Cortex of kidney (tissue), 1 donor: ENCODE measurements at places on chromosomes 2 and 18.

DNA sequence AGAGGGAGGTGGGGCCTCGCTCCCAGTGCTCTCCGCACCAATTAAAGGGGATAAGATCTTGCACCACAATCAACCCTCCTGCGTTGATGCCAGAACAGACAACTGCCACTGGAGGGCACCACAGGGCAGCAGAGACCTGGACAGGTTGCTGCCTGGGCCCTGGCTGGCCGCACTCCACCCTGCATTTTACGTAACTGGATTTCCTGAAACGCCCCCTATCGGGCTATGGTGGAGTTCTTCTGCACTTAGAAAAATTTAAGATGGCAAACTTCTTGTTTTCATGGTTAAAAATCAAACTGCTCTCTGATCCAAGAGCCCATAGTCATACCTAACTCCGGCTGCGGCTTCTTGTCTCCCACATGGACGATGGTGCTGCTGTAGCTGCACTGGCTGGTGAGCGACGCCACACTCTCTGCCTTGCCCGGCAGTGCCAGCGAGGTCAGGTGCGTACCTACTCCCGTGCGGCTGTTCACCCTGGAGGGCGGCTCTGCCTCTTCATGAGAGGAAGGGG, 16.8 kb upstream of the HES6 start:
- DNase-seq, result no peak

DNA sequence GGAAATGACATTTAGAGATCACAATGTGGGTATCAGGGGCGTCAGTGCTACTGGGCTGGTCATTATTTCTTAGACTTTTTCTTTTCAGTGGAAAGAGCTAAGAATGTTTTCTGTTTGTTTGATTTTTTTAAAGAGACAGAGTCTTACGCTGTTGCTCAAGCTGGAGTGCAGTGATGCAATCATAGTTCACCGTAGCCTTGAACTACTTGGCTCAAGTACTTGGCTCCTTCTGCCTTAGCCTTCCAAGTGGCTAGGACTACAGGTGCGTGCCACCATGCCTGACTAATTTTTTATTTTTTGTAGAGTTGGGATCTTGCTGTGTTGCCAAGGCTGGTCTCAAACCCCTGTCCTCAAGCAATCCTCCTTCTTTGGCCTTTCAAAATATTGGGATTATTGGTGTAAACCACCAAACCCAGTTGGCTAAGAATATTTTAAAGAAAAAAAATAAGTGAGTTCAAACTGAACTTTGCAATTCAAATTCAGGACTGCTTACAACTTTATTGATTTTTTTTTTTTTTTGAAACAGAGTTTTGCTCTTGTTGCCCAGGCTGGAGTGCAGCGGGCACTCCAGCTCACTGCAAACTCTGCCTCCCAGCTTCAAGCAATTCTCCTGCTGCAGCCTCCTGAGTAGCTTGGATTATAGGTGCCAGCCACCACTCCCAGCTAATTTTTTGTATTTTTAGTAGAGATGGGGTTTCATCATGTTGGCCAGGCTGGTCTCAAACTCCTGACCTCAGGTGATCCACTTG, 154.2 kb downstream of the MIB1 start:
- no peak for DNase-seq

- DNase-seq, result no peak
Measured at GRCh38 chr18:70489986-70490933, 201.4 kb downstream of the SOCS6 start.

GRCh38 chr18:21257386-21257785, 15.4 kb downstream of the GREB1L start:
- DNase-seq, result no peak

- no peak for DNase-seq
Measured at GRCh38 chr2:111162718-111163331, 42.1 kb downstream of the BCL2L11 start.

DNA sequence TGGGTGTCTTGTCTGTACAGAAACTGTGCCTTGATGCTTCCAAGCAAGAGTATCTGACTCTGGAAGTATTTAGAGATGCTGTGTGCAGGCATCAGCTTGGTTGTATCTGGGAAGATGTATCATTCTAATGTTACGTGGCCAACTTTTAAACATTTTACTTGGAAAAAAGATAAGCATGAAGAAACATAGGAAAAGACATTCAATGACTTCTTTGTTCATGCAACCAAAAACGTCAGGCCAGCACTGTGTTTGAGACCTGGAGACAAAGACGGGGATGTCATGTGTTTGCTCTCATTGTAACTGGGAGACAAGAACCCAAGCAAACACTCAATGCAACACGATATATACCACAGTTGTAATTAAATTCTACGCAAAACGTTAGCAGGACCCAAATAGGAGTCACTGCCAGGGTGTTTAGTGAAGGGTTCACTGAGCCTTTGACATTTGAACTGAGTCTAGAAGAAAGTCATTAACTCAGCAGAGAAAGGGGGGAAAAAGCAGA, 8.9 kb upstream of the SESTD1 start:
- DNase-seq, result no peak

DNA sequence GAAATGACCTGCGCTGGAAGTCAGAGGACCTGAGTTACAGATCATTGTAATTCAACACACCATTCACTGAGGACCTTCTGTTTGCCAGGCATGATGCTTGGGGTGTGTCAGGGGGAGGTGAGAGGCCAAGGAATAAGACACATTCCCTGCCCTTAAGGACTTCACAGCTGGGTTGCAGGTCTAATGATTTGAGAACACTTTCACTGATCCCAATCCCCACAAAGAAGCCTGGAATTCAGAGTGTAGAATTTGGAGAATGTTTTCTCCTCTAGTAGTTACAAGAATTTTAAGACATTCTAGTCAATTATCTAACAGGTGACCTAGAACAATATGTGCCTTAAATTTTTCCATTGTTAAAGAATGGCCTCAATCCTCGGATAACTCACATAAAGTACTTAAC, 322.4 kb downstream of the TNS1 start:
- no peak for DNase-seq

DNA sequence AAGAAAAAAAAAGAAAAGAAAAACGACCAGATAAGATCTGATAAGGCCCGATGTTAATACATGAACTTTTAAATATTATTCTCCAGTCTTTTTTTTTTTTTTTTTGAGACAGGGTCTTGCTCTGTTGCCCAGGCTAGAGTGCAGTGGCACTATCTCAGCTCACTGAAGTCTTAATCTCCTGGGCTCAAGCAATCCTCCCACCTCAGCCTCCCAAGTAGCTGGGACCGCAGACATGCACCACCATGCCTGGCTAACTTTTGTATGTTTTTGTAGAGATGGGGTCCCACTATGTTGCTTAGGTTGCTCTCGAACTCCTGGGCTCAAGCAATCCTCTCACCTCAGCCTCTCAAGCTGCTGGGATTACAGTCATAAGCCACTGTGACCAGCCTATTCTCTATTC, 1.6 kb downstream of the ABCG5 start:
- no peak for DNase-seq

GRCh38 chr2:97844311-97844859, 131.0 kb downstream of the ZAP70 start:
- no peak for DNase-seq

DNA sequence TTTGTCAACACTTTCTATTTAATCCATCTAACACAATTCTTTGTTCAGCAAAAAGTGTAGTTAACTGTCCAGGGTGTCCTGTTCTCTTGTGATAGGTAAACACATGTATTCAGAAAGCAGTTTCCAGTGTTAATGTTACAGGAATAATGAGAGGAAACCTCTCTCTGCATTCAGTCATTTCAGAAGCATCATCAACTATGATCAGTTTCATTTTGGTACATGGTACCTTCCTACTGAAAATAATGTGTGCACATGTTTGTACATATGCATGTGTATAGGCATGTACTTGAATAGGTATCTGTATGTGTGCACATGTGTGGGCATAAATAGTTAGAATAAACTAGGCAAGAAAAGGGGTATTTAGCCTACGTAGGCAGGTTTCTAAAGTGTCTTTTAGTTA, 16.6 kb downstream of the EFEMP1 start:
- no peak for DNase-seq

DNA sequence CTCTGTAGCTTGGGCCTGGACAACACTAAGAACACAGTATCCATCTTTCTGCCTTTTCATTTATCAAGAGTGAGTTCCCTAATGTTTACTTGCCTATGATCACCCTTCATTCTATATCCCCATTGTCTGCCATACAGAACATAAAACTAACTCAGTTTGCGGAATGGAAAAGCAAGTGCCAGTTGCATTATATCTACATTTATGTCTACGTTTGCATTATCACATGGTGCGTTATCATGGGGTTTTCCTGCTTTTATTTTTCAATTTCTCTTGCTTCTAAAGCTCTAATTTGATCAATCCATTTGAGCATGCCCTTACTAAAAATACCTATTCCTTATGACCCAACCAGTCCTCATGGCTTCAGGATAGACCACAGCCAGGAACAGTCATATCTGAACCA, 421.6 kb upstream of the VWC2L start:
- no peak for DNase-seq

DNA sequence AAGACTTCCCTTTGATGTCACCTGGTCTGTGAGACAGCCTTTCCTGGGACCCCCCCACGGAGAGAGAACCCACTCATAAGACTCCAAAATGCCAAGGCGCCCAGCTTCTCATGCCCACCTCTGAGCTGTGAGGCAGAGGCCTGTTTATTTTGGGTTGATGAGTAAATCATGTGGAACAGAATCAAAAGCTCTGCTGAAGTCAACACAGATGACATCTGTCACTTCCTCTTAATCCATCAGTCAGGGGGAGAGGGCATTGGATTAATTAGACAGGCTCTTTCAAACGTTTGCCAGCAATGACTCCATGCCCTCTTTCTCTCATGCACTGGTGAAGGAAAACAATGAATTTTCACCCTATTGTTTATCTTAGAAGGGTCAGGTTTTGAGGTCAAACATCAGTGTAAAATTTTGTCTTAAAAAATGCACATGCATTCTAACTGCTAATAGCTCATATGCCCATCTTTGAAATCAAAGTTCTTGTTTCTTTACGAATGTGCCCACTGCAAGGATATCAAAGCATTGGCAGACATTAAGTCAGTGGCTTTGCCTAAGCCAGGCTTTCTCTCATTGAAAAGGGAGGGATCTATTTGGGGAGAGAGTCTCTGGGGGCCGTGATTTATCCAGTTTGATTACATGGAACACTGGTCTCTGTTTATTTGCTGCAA, 184.1 kb downstream of the ACKR3 start:
- DNase-seq, result no peak

- no peak for DNase-seq
Measured at GRCh38 chr2:16663121-16663905, 2.3 kb downstream of the CYRIA start.

GRCh38 chr2:176114120-176114929, 2.3 kb upstream of the HOXD10 start:
- DNase-seq, result no peak

GRCh38 chr2:111957872-111958354, 59.5 kb downstream of the MERTK start:
- no peak for DNase-seq

DNA sequence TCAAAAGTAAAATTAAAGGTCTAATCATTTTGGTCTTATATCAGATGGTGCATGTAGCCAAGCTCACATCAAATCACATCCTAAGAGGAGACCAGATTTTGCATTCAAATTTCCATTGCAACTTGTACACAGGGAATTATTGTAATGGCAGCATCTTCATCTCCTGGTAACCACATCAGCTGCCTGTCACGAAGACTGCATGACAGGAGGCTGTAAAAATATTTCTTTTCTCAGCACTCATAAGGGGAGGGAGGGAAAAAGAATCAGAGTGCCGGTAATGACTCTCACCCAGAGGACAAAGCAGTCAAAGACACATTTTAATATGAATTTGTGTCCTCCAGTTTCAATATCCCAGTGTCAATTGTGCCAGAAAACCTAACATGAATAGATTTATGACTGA, 216.7 kb downstream of the TMEM163 start:
- DNase-seq, result no peak

DNA sequence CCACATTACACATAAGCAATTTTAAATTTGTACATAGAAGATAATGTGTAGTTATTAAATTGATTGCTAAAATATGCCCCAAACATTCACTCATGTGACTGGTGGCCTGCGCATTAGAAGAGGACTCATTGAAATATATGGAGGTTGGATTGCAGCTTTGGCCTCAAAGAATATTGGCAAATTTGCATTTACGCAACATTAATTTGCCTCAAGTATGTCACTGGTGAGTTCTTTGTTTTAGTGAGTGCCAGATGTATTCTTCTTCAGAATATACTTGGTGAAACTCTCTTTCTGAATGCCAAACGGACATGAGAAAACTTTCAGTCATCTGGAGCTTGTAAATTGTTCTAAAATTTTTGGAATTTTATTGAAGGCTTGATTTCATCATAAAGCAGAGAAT, 5.9 kb upstream of the EFEMP1 start:
- DNase-seq, result no peak

DNA sequence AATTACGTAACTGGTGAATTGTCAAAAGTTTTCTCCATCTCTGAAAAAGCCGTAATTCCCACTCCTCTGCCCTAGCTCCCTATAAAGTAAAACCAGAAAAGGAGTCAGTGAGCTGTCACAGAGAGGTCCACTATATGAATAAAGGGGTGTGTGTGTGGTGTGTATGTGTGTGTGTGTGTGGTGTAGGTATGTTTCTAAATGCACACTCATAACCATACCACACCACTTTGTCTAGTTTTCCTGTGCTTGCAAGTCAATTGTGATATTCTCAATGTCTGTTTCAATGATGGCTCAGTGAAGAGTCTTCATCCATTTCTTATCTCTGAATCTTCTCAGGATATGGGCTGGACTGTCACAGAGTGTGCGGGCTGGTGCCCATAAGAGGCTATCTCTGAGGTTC, 54.8 kb upstream of the CCDC68 start:
- DNase-seq, result no peak
